Left colon (tissue), 2 donors: ENCODE measurements at places on chromosomes 13 and 19.

- DNase-seq, result no peak
These were observed 301.9 kb upstream of the OBI1 start for GRCh38 chr13:78960881-78961280.

GRCh38 chr19:1171755-1172352 is 2.2 kb downstream of the SBNO2 start:
- no peak for DNase-seq

DNA sequence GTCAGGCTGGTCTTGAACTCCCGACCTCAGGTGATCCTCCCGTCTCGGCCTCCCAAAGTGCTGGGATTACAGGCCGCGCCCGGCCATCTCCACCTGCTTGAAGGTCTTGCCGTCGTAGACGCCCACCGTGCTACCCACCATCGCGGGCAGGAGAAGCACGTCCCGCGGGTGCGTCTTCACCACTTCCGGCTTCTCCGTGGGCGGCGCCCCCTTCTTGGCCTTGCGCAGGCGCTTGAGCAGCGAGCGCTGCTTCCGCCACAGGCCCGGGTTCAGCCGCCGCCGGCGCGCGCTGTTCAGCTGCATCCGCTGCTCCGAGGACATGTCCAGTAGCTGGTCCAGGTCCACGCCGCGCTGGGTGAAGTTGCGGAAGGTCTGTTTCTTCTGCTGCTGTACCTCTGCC is 21.6 kb downstream of the EFNA2 start:
- no peak for DNase-seq

GRCh38 chr13:103009051-103009840 is 57.0 kb downstream of the SLC10A2 start:
- DNase-seq, result no peak

- DNase-seq, result no peak
These were observed 3.3 kb downstream of the GYS1 start for GRCh38 chr19:48989701-48990291.

GRCh38 chr13:38900188-38900587 is 90.4 kb downstream of the STOML3 start:
- no peak for DNase-seq

DNA sequence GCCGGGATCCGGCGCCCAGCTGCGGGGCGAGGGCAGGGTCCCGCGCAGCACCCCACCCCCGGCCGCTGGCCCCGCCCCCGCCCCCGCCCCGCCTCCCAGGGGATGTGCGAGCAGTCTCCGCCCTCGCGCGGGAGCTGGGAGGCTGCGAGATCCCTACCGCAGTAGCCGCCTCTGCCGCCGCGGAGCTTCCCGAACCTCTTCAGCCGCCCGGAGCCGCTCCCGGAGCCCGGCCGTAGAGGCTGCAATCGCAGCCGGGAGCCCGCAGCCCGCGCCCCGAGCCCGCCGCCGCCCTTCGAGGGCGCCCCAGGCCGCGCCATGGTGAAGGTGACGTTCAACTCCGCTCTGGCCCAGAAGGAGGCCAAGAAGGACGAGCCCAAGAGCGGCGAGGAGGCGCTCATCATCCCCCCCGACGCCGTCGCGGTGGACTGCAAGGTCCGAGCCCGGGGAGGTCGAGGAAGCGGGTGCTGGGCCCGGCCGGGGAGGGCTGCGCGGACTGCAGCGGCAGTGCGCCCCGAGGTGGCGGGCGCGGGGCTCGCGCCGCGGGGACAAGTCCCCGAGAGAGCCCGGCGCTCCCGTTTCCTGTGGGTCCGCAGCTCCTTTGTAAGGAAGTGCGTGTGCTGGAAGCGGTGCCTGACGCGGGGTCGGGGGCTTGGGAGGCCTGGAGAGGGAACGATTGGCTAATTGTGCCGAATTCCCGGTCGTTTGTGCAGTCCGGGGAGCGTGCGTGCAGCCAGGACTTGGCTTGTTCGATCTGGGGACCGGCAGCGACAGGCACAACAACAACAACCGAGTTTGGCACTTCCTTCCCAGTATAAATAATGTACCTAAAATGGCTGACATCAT is at the start of gene ITM2B:
TSS of gene ITM2B (plus strand) at position 161 of the 843 bp plus-strand sequence. CDS start at position 316, 155 bp downstream.
- DNase-seq, result peak; percentile 87

- DNase-seq, result no peak
These were observed 9.2 kb upstream of the GPC5 start for GRCh38 chr13:91389186-91389585.

- DNase-seq, result no peak
These were observed 1379.5 kb upstream of the PCDH9 start for GRCh38 chr13:68609661-68610060.

- no peak for DNase-seq
These were observed 109.7 kb downstream of the HSPH1 start for GRCh38 chr13:31051999-31052398.

DNA sequence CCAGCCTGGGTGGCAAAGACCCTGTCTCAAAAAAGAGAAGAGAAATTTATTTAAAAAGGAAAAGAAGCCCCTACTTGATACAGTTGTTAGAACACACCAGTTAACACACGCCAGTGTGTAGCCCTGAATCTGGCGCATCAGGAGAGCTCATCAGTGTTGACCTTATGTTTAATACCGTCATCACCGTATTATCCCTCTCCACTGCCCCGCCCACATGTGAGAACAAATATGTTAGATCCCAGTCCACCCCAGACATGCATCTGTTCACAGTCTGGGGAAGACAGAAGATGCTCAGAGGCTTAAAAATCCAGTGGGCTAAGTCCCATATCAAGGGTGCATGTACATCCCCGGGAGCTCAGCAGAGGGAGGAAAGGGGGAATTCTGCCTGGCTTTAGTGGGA is 155.2 kb downstream of the DPF1 start:
- DNase-seq, result no peak

DNA sequence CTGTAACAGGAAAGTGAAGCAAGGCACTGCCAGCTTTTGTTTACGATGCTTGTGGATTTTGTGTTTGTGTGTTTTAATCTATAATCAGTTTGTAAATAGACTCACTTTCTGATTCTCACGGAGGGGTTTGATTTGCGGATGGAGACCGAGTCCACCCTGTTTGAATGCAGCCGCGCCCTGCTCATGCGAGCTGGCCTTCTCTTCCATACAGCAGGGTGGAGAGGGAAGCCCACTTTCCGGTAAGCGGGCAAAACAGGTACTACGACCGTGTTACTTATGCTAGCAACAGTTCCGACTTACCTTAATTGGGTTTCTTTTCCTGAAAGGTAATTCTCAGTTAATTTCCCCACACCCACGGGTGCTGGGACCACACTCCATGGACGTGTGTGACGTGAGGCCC is 33.1 kb downstream of the ADPRHL1 start:
- DNase-seq, result no peak

- DNase-seq, result no peak
These were observed 15.5 kb downstream of the SMARCA4 start for GRCh38 chr19:10976131-10976892.

- DNase-seq, result no peak
These were observed 4.5 kb downstream of the BICRA start for GRCh38 chr19:47613165-47614020.

DNA sequence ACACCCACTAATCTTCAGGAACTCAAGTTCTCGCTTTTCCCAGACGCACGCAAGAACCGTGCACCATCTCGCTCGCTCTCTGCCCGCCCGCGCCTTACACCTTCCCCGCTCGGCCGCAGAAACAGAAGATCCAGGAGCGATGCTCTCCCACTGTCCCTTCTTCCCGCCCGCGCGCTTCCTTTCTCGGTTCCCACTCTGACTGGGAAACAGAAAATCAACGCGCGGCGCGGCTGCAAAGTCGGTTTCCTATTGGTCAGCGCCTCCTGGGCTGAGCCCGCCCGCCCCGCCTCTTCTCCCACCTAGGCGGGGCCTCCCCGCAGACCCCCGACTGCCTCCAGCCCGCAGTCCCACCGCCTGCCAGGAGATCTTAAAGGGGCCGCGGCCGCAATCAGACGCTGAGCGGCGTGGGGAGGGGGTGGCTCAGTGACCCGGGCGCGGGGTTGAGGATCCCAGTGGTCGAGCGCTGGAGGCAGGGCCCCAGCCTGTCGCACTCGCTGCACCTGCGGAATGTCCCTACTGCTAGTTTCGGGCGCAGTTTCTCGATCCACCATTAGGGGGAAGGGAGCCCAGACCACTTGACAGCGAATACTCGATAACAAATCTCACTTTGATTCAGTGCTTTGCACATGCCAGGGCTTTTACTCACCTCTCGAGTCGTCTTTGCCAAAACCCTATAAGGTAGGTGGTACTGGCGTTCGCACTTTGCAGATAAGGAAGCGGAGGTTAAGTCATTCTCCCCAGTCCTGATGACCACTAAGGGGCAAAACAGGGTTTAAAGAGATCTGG is 700 bp upstream of the SLC25A23 start:
- peak; percentile 98 for DNase-seq

DNA sequence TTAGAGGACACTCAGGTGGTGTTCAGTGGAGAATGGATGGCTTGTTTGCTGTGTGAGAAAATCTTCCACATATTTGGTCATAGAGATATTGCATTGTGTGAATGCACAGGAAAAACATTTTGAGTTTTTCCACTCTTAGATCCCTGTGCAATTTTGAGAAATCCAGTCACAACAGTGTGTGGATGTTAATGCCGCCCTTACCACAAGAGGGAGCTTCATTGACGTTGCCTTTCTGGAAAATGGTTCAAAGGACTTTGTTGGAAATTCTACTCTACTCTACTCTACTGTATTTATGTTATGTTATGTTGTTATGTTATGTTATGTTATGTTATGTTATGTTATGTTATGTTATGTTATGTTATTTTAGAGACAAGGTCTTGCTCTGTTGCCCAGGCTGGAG is 13.4 kb downstream of the ZNF20 start:
- DNase-seq, result no peak

GRCh38 chr19:10752237-10752912 is 34.5 kb downstream of the DNM2 start:
- no peak for DNase-seq

- DNase-seq, result no peak
These were observed 17.1 kb upstream of the SHFL start for GRCh38 chr19:10069046-10069445.

GRCh38 chr13:52449331-52450011 is 963 bp downstream of the VPS36 start:
- DNase-seq, result no peak

DNA sequence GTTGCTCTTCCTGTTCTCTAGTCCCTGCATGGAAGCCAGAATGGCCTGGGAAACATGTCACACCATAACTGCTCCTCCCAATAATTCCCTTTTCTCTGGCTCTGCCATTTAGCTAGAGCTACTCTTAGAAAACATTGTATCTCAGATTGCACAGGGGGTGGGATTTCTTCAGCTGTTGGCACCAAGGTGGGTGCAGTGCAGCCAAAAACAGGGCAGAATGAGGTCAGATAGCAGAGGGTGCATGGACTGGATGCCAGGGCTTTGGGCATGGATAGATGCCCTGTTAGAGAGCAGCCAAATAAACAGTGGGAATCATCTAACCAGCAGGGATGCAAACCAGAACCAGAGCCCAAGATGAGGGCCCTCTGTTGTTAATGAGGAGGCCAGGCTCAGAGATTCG is 4.9 kb upstream of the AMER2 start:
- DNase-seq, result no peak

DNA sequence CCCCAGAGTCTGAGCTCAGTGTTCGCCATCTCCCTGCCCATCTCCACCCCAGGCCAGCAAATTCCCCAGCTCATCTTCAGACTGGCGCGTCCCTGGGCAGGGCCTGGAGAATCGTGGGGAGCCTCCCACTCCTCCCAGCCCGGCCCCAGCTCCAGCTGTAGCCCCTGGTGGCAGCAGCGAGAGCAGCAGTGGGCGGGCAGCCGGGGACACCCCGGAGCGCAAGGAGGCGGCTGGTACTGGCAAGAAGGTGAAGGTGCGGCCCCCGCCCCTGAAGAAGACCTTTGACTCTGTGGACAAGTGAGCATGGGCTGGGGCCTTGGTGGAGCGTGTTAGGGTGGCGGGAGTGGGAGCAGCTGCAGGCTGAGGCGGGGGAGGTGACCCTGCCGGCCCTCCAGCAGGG is 8.4 kb upstream of the PRR19 start:
- DNase-seq, result no peak

- DNase-seq, result peak; percentile 55
These were observed 606 bp downstream of the ERCC5 start for GRCh38 chr13:102846261-102847015.

DNA sequence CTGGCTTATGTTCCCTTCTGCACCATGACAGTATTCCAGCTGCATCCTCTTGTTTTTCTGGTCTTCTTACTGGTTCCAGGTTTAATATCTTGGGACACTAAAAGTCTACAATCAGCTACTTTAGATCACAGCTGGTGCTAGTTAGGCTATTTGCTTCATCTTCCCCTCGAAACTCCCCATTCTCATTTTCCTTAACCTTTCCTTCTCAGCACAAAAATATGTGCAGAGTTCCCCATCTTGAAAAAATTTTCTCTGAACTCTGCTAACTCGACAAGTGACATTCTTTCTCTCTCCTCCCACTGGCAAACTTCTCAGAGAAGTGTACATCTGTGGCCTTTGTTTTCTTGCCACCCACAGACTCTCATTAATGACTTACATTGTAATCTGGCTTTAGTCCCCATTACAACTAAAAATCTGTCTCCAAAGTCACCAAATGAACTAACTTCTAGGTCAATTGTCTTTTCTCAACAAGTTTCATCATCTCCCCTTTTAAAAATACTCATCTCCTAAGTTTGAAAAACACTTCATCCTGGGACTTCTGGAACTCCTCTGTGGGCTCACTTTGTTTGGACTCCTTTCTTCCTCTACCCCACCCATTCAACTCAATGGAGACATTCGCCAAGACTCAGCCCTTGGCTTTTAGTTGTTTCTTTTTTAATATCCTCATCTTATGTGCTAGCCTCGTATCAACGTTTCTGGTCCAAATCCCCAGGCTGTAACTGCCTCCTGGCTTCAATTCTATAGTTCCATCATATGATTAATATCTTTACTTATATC is 7.1 kb upstream of the KL start:
- DNase-seq, result no peak

DNA sequence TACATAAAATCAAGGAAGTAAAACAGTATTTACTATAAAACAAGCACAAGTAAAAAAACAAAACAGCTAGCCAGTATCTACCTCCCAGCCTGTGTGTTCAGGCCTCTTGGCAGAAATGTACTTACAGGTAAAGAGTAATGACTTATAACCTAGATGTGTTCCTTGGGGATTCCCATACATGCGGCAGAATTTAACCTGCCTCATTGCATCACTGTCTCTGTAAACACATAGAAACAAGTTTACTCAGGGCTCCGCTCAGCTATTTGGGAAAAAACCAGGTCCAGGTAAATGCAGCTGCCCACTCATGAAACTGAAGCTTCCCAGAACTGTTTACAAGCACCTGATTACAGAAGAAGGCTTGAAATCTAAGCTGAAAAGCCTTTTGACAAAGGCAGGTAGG is 50.7 kb upstream of the SERP2 start:
- DNase-seq, result no peak

DNA sequence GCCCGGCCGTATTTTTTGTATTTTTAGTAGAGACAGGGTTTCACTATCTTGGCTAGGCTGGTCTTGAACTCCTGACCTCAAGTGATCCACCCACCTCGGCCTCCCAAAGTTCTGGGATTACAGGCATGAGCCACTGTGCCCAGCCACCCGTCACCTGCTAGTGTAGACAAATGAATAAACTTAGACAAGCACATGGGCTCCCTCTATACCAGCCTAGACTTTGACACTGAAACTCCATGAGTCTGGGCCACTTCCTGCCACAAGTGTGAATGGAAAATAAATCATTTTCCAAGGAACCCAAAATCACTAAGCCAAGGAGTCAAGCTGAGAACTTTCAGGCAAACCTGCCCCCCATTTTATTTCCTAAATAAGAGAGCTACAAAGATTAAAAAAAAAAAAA is 27.0 kb upstream of the TPT1 start:
- no peak for DNase-seq

GRCh38 chr13:77699059-77699680 is 1.7 kb downstream of the SLAIN1 start:
- DNase-seq, result no peak

- no peak for DNase-seq
These were observed 125.2 kb downstream of the RAB20 start for GRCh38 chr13:110436276-110436675.

GRCh38 chr19:11890634-11891033 is 3.1 kb downstream of the ZNF69 start:
- DNase-seq, result no peak
